ENCODE measurements at places on chromosomes 1 and 21.

- no peak for DNase-seq
Measured at GRCh38 chr1:147904726-147905125, 2.1 kb downstream of the GJA8 start.

- no peak for DNase-seq
Measured at GRCh38 chr1:165799387-165799786, 28.0 kb upstream of the UCK2 start.

DNA sequence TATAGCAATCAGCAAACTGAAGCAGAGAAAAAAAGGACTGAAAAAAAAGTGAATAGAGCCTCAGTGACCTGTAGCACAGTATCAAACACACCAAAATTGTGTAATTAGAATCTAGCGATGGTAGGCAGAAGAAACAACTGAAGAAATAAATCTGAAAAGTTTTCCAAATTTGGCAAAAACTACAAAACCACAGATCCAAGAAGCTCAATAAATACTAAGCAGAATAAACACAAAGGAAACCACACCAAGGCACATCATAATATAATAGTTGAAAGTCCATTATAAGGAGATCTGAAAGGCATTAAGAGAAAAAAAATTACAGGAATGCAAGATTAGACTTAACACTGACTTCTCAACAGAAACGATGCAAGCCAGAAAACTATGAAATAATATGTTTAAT is 7.1 kb upstream of the IL12RB2 start:
- DNase-seq, result no peak

DNA sequence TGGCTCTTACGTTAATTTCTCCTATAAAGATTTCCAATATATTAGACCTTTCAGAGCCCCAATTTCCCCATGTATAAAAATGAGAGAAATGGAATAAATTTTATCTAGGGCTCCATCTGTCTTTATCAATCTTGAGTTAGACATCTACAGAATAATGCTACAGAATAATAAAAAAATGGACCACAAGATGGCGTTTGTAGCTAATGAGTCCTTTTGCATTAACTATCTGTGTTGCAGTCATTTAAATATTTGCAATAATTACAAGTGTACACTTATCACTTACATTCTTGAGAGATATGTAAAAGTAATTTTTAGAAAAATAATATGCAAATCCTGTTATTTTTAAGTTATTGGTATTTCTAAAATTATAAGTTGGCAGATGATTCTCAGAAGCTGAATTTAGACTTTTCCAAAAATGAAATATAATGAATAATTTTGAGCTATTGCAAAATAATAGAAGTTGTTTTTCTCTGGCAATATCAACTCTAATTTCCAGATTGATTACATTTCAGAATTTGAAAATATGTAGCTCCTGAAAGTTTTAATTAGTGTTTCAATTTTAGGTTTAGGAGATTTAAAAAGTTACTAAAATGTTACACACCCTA is 87.7 kb downstream of the SNX7 start:
- no peak for DNase-seq

GRCh38 chr1:110033421-110033820 is 1.0 kb upstream of the STRIP1 start:
- no peak for DNase-seq

DNA sequence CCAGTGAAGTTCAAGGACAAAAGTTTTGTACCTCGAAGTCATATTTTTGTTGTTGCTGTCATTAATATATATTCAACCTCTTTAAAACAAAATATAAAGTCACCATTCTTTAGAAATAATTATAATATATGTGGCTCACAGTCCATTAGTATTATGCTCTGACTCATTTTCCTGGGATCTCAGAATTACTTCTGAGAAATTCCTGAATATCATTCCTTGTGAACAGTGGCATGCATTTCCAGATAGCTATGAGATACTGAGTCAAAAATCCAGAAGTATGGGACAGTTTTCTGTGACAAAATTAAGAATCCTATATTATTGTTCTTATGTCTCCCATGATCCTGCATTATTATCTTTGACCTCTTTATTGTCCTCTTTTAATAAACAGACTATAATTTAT is 13.8 kb upstream of the RGS21 start:
- peak; percentile 4 for DNase-seq

GRCh38 chr1:197145446-197146024 is 934 bp downstream of the ASPM start:
- DNase-seq, result no peak

DNA sequence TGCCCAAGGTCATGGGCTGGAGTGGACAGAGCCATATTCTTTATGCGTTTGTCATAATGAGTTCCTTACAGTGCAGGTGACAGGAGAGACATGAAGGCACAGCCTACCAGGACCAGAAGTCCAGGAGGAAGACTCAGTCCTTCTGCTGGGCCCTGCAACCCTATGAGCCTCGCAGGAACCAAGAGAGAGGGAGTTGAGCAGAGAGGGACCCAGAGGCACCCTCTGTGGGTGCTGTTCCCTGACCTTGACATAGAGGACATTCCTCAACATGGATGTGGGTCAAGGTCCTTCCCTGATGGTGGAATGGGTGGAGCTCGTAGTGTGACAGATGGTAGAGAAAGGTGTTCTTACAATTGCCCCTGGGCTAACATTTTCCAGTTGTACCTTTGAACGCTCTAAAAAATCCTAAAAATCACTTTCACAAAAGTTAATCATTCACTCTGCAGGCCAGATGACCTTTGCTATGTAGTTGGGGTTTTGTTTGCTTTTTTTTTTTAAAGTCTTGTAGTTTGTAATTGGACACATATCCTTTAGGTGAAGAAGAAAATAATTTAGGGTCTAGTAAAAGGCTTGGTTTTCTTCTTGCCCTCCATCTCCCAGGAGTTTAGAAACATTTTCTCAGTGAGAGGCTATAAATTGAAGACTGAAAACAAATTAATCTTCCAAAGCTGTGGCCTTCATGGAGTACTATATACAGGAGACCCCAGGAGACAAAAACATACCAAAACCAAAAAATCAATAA is 41.9 kb downstream of the MAB21L3 start:
- DNase-seq, result no peak

GRCh38 chr1:171515299-171515698 is 30.0 kb downstream of the PRRC2C start:
- no peak for DNase-seq

DNA sequence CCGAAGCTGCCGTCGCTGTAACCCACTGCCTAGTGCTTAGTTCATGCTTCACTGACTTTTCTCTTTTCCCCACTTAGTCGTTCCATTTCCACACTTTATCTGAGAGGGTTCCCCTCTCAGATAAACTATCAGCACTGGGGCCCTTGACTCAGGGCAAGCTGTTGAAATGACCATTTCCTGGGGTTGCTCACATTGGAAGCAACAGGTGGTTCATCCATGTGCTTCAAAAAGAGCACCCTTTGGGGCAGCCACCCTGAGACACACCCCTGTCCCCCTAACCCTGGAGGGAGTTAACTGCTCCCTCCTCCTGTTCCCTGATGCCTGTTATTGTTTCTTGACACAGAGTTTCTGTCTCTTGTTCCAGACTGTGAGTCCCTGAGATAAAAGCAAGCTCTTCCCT is 107.2 kb downstream of the PTPRU start:
- DNase-seq, result no peak

DNA sequence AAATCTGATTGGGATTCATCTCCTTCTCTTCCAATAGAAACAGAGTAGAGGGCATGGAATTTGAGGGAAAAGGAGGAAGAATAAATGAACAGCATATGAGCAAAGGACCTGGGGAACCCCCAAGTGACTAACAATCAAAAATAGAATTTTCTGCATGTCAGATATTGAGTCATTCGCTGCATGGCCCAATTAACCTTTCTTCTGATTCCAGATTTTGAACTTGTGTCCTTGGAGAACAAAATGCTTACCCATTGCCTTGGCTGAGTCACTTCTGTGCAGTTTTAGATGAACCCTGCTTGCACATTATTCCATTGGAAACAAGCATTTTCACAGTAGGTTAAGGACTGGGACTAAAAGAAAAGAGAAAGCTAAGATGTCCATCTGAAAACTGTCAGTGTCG is 390.5 kb downstream of the ST6GALNAC3 start:
- no peak for DNase-seq

DNA sequence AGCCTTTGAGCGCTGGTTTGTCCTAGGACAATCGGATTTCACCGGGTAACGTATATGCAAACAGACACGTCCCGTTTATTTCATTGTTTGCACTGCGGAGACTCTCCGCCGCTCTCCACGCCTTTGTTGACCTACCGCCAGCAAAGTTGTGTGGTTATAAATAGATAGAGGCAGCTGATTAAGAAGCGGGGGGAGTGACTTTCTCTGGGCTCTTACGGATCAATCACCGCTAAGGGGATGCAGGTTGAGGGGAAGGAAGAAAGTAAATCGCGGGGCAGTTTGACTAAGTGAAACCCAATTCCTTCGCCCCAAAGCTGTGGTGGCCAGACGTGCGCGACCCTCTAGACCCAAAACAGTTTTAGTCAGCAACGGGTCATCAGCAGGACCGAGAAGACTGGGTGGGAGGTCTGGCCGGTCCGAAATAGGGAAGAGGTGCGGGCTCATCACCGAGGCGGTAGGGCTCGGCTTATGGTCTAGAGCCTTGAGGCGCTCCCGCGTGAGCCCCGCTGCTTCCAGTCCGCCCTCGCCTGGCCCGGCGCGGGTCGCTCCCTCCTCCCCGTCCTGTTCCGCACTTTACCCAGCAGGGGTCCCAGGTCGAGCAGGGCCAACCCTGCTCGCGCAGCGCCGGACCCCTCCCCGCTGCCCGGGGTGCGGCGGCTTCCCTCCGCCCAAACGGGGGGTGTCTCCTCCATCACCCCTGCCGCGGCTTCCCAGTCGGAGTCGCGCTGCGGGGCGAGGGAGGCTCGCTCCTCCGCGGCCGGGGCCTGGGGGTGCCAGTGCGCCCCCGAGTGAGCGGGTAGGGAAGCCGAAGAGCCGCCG is 120.8 kb upstream of the RRP15 start:
- no peak for DNase-seq

GRCh38 chr1:5012249-5012648 is 357.8 kb downstream of the AJAP1 start:
- DNase-seq, result no peak

GRCh38 chr21:15774590-15774989 is 44.8 kb downstream of the USP25 start:
- DNase-seq, result no peak

- no peak for DNase-seq
Measured at GRCh38 chr1:173173388-173173787, 33.7 kb downstream of the TNFSF4 start.

DNA sequence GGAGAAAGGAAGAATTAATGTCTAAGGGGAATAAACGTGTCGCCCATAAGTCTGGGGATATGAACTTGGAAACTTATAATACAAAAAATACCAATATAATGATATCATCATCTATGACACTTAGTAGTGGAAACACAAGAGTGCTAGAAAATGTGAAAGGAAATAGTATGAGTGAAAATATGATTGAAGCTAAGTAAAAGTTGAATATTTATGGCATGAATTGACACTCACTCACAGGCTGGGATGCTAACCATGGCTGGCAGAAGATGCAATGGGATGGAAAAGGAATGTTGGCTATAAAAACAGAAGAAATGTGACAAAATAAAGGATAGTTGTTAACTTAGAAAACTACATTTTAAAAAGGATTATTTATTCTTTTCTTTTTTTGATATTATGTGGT is 120.1 kb downstream of the XPR1 start:
- DNase-seq, result no peak

DNA sequence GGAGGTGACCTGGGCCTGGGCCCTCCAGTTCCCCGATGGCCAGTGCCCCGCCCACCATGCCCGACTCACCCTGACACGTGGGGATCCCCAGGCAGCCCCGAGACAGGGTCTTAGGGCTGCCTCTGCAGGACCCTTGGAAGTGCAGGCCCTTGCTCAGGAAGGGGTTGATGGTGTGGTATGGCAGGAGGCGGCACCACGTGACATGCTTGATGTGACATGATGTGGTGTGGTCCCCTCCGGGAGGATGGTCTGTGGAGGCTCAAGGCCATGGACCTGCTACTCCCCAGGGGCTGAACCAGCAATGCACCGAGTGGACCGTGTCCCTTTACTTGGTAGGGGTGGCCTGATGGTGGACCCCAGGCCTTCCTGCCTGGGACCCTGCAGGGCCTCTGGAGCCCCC is 21.9 kb upstream of the PLCH2 start:
- no peak for DNase-seq

DNA sequence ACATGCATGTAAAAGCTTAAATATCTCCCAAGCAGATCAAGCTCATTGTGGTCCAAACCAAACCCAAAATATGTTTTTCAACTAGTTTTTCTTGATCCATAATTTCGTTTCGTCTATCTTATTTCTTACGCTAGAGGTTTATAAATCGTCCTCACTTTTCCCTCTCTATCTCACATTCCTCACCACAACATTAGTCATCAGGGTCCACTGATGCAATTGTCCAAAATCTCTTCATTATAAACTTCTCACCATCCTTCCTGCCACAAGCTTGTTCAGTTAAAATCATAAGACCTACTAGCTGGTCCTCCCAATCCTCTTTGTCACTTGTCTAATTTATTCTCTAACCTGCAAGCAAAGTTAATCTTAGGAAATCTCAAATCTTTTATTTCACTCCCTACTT is 173.0 kb upstream of the PALMD start:
- DNase-seq, result no peak

- DNase-seq, result no peak
Measured at GRCh38 chr1:66752000-66752592, at the start of gene DYNLT5. Gene DYNLT5 (plus strand): TSS chr1:66752459. CDS start chr1:66754659, 2,200 bp downstream.

DNA sequence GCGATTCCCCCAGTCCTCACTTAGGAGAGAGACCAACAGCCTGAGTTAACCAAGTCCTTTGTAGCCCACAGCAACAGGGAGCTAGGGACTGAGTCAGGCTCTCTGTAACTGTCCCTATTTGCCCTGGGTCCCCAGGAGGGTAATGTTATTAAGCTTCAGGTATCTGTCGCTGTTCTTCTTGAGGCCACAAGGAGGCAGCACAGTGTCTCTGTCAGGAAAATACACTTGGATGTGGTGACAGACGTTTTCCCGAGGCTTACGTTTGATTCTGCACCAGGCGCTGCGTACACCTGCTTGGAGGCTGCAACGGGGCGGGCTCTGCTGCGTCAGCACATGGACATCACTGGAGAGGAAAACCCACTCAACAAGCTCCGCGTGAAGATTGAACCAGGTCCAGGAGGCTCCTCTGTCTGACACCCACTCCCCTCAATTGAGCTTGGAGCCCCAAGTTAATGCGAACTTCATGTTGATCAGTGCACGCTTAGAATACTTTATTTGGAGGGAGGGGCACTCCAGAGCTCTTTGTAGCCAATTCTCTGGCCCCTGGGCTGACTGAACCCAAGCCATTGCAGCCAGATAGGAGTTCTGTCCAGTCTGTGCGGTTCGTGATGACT is 10.7 kb upstream of the ELF3 start:
- no peak for DNase-seq

GRCh38 chr1:206470692-206471414 is 577 bp downstream of the IKBKE start:
- no peak for DNase-seq

- peak; percentile 10 for DNase-seq
Measured at GRCh38 chr1:230426246-230427093, at the start of gene PGBD5. Gene PGBD5 (minus strand): TSS chr1:230426332. CDS start chr1:230425928, 404 bp downstream.

- no peak for DNase-seq
Measured at GRCh38 chr1:53090227-53091147, 28.5 kb downstream of the PODN start.

GRCh38 chr1:241985787-241986186 is 13.1 kb downstream of the MAP1LC3C start:
- peak; percentile 30 for DNase-seq

- DNase-seq, result no peak
Measured at GRCh38 chr1:21518774-21519455, 9.7 kb downstream of the ALPL start.

- no peak for DNase-seq
Measured at GRCh38 chr1:14610761-14611160, 12.3 kb downstream of the KAZN start.

Measured in amniotic stem cell (primary cell).